RWPE2 (cell line): ENCODE measurements at places on chromosomes 13 and 19.

DNA sequence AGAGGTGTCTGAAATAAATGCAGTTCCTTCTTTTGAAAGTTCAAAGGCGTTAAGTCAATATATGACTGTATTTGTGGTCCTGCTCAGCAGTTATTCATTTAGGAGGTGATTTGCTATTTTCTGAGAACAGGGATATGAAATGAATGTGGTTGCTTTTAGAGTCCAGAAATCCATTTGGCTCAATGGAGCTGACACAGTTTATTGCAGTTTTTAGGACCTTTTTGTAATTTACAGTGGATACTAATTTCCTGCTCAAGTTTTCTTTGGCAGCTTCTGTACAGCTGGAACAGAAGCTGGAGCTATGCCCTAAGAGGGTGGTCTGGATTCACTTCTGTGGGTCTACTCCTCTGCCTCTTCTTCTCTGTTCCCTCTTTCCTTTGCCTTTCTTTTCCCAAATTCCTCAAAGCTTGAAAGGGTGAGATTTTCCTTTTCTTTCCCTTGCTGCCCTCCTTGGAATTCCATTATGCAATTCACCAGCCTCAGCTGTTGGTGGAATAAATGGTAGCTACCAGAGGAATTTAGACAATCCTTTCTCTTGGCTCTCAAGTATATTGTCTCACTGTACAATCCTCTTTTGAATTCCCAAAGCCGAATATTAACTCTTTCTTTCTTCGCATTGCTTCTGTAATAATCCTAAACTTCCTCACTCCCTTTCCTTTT lies 39.9 kb downstream of the ITGBL1 start:
- H3K36me3 ChIP-seq = no peaks in the 10 kb centered on the region
- H3K27ac ChIP-seq = no peak overlapping the region
- no peak for DNase-seq
- no peak overlapping the region for H3K4me3 ChIP-seq

DNA sequence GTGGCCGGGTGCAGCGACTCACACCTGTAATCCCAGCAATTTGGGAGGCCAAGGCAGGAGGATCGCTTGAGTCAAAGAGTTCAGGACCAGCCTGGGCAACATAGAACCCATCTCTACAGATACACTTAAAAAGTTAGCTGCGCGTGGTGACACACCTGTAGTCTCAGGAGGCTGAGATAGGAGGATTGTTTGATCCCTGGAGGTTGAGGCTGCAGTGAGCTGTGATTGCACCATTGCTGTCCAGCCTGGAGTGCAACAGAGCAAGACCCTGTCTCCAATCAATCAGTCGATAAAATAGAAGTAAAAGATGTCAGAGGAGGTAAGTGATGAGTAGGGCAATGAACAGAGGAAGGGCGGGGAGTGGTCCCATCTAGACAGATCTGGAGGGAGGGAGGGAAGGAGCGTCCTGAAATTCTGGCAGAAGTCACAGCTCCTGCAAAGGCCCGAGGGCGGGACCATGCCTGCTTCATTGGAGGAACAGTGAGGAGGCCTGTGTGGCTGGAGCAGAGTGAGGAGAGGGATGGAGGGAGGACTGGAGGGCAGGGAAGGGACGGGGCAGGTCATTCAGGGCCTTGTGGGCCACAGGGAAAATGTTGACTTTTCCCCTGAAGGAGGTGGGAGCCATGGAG lies 9.7 kb downstream of the SMIM24 start:
- no peaks in the 10 kb centered on the region for H3K36me3 ChIP-seq
- no peak overlapping the region for H3K4me3 ChIP-seq
- no peaks in the 10 kb centered on the region for H3K4me1 ChIP-seq
- no peak overlapping the region for H3K27ac ChIP-seq
- no peak for DNase-seq

- H3K4me1 ChIP-seq = no peaks in the 10 kb centered on the region
- DNase-seq = no peak
- H3K27ac ChIP-seq = no peak overlapping the region
- no peaks in the 10 kb centered on the region for H3K27me3 ChIP-seq
These were observed 676.7 kb upstream of the SPRY2 start for GRCh38 chr13:81017513-81018152.

DNA sequence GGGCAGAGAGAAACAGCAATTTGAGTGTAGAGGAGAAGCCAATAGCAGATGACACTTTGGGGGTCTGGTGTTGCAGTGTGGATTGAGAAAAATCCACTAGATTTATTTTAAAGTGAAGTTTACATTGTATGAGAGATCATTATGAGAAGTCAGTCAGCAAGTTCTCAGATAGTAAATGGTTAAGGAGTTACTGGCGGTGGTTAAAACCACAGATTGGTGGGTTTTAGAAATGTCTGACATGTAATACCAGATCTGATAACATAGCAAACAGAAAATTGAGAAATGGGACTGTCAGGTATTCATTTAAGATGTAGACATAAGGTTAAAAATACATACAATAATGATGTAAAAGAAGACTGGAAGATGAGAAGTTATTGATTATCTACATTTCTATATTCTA lies 7.2 kb downstream of the ABHD13 start:
- no peaks in the 10 kb centered on the region for H3K4me1 ChIP-seq
- DNase-seq = no peak

DNA sequence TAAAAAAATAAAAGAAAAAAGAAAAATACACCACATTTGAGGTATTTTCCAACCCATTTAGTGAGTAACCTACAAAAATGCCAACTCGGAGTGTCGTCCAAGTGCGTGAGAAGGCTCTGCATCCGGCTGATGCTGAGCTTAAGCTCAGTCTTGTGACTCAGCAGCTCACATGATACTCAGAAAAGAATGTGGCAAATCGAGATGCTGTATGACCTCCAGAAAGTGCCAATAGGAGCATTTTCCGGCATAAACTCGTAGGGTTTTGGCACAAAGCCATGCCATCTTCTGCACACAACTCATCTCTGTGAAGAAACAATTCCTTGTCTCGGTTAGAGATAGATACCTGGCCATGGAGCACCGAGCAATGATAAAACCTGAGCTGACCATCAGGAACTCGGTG lies 58.5 kb downstream of the TRPM4 start:
- H3K27me3 ChIP-seq = no peaks in the 10 kb centered on the region
- no peaks in the 10 kb centered on the region; the same call in 1 of the 2 replicates for H3K36me3 ChIP-seq
- no peak for DNase-seq
- H3K4me1 ChIP-seq = no peaks in the 10 kb centered on the region
- H3K4me3 ChIP-seq = no peak overlapping the region
- H3K27ac ChIP-seq = no peak overlapping the region

DNA sequence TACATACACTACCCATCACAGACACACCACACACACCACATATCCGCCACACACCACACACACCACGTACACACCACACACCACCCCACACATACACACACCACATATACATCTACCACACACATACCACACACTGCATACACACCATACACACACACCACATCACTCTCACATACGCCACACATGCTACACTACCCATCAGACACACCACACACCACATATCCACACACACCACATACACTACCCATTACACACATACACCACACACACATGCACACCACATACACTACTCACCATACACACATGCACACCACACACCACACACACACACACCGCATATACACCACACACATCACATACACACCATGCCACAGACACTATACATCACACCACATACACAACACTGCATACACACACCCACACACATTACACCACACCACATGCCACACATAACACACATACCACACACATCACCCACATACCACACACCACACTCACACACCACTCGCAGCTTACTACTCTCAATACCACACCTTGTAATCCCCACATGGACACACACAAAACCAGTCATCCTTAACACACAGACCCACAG lies 9.5 kb downstream of the ERFL start:
- no peak overlapping the region for H3K27ac ChIP-seq
- no peaks in the 10 kb centered on the region for H3K36me3 ChIP-seq
- peaks cover 58% of the 10 kb centered on the region for H3K27me3 ChIP-seq
- no peaks in the 10 kb centered on the region for H3K4me1 ChIP-seq
- DNase-seq = no peak

DNA sequence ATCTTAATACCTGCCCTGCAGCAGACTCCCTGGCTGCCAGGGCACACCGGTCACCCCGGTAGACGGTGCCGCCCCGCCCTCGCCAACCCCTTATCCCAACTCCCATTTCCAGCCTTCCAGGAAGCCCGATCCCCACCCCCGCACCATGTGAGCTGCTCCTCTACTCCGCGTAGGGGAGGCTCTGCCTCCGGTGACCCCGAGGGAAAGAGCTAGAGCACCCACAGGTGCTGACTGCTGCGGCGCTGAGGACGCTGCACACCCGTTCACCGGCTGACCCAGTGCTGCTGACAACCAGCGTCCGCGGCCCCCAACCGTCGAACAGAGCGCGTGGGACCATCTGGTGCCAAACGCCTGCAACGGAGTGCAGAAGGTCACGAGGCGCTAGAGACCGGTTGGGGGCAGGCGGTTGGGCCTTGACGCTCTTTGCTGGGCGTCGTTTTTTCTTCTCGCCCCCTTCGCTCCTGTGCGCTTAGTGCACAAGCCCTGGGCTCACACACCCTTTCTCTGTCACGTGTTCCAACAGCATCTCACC lies 59.6 kb upstream of the ZNF599 start:
- no peaks in the 10 kb centered on the region for H3K4me1 ChIP-seq
- peaks cover 19% of the 10 kb centered on the region for H3K27me3 ChIP-seq
- no peaks in the 10 kb centered on the region for H3K36me3 ChIP-seq
- no peak overlapping the region for H3K27ac ChIP-seq

DNA sequence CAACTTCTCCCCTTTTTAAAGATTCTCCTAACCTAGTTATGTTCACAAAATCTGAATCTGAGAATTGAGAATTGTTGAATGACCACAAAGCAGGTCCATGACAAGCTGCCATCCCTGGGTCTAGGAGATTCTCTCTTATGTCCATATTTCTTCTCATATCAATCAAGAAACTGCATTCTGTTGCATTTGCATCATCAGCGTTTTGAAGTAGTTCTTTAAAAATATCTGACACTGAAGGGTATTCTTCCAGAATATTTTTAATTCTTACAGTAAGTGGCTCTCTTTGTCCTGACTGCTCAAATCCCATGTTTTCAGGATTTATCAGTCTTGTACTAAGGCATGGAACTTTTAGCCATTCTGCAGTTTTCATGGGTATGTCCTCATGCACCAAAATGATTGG lies 94.3 kb downstream of the SACS start:
- H3K27me3 ChIP-seq = no peaks in the 10 kb centered on the region
- no peak overlapping the region for H3K4me3 ChIP-seq
- no peak for DNase-seq
- peaks cover 24% of the 10 kb centered on the region for H3K36me3 ChIP-seq
- H3K27ac ChIP-seq = no peak overlapping the region
- no peaks in the 10 kb centered on the region for H3K4me1 ChIP-seq

DNA sequence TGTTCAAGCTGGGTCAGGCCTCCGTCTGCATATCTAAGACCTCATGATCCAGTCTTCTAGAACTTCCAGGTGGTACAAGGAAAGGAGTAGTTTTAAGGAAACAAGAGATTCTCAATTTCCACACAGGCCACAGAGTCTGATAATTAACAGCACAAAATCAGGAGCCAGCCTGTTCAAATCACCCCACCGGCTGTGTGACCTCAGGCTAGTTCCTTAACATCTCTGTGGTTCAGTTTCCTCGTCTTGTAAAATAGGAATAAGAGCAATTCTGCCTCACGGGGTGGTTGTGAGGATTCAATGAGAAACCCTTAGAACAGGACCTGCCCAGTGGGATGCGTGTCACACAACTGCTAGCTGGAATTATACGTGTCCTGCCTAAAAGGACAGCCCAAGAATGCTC lies 25.6 kb downstream of the FCGBP start:
- H3K4me3 ChIP-seq = no peak overlapping the region
- DNase-seq = no peak
- no peaks in the 10 kb centered on the region for H3K4me1 ChIP-seq
- H3K36me3 ChIP-seq = no peaks in the 10 kb centered on the region

DNA sequence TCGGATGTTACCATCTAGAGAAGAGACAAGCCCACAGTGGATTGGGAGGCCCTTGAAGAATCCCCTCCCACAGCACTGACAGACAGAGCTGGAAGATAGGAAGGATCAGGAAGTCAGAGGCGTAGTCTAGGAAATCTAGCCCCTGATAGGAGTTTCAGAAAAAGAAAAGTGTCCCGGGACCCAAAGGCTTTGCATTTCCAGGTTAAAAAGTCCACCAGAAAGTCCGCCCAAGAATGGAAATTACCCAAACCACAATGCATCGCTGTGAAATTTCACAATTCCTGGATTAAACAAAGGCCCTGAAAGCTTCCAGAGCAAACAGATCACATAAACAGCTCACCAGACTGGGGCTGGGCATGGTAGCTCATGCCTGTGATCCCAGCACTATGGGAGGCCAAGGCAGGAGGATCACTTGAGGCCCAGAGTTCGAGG lies 146.9 kb downstream of the KDM4B start:
- no peak for DNase-seq
- H3K36me3 ChIP-seq = no peaks in the 10 kb centered on the region
- H3K4me1 ChIP-seq = no peaks in the 10 kb centered on the region
- H3K4me3 ChIP-seq = no peak overlapping the region

DNA sequence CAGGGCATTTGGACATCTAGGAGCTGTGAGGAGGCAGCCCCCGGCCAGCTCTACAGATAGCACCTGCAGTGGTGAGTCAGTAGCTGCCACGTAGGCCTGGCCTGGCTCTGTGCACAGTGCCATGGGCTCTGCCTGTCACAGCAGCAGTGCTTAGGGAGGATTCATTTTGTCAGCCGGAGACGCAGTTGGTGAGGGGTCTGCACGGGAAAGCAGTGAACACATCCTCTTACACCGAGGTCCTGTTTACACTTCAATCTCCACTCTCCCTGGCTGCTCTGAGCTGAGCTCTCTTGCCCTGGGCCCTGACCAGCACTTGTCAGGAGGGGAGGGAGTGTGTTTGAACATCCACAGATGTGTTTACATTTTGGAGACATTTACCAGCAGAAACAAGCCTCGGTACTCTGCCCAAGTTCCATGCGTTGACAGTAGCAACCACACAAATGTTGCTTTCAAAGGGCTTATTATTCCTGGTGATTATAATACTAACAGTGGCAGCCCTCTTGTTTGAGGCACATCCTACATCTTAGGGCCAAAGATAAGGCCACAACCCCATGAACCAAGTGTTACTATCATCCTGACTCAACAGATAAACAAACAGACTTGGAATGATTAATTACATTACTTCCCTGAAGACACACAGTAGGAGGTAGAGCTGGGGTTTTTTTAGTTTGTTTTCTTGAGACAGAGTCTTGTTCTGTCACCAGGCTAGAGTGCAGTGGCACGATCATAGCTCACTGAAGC lies 148.9 kb downstream of the USP12 start:
- H3K4me1 ChIP-seq = no peaks in the 10 kb centered on the region
- no peak overlapping the region for H3K27ac ChIP-seq
- H3K4me3 ChIP-seq = no peak overlapping the region
- no peaks in the 10 kb centered on the region for H3K27me3 ChIP-seq
- H3K36me3 ChIP-seq = no peaks in the 10 kb centered on the region
- no peak for DNase-seq
